D341Med (cell line): ENCODE measurements at places on chromosomes 2 and 18.
A peak's percentile ranks its signal among the peaks of the same experiment; 100 is the strongest.

GRCh38 chr2:164008752-164009151, 272.9 kb upstream of the FIGN start:
- DNase-seq, result no peak

DNA sequence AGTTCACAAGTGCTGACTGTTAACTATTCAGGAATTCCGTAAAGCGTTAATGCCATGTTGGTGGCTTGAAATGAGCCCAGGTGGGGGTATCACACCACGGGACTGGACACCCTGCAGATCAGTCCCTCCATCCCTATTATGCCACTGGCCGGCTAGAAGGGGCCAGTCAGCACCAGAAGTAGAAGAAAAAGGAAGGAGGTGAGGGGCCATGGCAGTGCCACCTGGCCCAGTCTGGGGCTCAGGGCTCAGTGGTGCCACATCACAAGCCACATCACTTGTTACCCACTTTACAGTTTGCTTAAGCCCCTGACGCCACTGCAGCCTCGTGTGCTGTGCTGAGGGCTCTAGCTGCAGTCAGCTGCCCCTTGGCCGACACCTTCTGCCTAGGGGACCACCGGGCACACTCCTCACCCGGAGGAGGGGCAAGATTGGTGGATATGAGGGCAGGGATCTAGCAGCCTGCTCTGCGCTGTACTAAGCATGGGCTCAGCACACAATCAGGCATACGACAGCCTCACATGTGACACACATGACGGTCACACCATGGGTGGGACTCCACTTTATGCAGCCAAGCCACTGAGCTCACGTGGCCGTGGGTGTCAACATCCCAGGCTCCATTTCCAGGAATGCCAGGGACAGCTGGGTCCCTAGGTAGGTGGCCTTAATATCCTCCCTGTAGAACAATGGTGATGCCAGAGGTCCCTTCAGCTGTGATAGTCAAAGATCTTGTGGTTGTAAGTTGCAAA, 3.6 kb downstream of the LIMS2 start:
- DNase-seq, result peak; percentile 7

- DNase-seq, result no peak
Observed at GRCh38 chr2:103743195-103743594, 981.4 kb downstream of the TMEM182 start.

DNA sequence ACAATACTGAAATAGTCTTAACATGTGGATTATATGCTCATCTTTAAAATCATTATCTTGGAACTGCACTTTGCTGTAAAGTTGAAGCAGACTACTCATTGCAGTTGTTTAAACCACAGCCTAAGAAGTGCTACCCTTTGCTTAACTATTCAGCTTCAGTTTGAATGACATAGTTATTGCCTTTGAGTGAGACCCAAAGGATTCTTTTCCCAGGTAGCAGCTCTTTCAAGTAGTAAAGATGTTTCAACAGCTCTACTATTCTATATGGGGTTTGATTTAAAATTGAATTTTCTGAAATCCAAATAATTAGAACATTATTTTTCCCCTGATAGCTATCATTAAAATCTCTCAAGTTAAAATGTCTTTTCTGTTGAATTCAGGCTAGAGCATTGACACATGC, 1.1 kb downstream of the SCG2 start:
- DNase-seq, result no peak

- DNase-seq, result no peak
Observed at GRCh38 chr2:151381266-151381665, 23.9 kb downstream of the TNFAIP6 start.

GRCh38 chr2:176643646-176644045, 374.4 kb downstream of the MTX2 start:
- DNase-seq, result no peak

DNA sequence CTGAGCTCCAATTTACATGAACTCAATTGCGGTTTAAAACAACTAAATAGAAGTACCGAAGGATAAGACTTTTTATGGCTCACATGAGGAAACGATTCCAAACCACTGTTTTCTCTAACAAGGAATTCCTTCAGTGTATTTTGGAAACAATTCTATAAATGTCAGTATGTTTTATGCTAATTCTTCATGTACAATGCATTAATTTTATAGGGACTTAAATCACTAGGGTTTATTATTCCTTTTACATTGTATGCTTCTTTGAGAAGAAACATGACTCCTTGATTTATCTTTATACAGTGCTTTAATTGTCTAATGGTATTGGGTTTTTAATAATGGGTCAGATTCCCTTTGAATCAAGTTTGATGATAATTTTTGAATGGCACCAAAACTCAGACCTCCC, 566.8 kb downstream of the EPHA4 start:
- no peak for DNase-seq

DNA sequence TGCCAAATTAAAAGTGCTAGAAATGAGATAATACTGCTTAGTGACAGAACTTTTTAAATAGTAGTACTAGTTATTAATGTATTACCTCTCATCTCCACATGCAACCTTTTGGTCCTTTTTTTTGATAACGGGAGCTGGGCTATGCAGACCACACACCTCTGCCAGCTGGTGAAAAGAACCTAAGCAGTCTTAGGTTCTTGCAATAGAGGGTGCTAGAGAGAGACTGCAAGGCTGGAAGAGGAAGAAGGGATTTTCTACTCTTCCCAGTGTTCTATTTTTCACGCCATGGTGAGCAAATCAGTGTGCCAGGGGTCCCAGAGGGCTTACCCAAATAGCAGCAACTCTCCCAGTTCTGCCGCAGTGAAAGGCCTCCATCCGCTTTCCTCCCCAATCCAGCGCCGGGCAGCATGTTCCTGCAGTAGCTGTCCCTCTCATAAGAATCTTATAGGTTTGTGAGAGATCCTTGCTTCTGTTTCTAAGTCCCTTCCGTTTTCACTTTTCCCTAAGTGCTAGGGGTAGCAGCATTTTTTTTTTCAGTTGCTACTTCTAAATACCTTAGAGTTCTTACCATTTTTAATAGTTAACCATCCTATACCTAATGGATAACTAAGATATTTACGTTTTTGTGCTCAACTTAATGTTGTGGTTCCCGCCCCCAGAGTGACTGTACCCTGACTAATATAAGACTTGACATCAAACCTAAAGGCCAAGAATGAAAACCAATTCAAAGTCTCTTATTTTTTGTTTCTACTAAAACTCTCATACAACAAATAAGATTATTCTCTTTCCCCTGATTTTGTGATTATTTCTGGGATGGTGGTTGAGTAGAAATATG, 69.4 kb upstream of the UBE2E3 start:
- DNase-seq, result no peak

- DNase-seq, result no peak
Observed at GRCh38 chr2:157404363-157404762, 39.5 kb downstream of the CYTIP start.

GRCh38 chr18:34115409-34116081, 109.2 kb downstream of the NOL4 start:
- no peak for DNase-seq

DNA sequence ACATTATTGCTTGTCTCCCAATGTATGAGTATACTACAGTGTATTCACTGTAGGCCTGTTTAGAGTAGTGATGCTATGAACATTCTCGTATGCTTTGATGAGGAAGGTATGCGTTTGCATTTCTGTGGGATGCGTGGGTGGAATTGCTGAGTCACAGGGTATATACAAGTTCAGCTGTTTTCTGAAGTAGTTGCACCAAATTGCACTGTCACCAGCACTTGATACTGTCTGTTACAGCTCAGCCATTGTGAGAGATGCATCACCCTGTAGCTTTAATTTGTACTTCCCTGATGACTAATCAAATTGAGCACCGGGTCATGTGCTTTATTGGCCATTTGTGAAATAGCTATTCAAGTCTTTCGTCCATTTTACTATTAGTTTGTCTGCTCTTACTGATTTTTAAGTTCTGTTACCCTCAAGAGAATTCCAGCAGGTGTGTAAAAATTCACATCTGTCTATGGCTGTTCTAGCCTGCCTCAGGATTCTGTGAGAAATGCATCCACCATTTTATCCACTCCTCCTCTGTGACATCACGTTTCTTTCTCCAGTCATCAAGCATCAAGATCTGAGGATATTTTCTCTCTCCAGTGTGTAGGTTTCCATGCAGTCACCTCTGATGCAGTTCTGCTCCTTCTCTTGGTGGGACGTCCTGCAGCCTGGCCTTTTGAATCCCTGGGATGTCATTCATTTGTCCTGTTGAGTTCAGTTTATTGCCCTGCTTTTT, 72.5 kb downstream of the DGKD start:
- no peak for DNase-seq

- DNase-seq, result no peak
Observed at GRCh38 chr2:85601771-85602475, 575 bp downstream of the TMEM150A start.

GRCh38 chr2:70301344-70302194, at the start of gene FAM136A:
TSS of gene FAM136A (minus strand) at chr2:70302067. CDS start at chr2:70302011, 56 bp downstream.
- peak; percentile 93 for DNase-seq

DNA sequence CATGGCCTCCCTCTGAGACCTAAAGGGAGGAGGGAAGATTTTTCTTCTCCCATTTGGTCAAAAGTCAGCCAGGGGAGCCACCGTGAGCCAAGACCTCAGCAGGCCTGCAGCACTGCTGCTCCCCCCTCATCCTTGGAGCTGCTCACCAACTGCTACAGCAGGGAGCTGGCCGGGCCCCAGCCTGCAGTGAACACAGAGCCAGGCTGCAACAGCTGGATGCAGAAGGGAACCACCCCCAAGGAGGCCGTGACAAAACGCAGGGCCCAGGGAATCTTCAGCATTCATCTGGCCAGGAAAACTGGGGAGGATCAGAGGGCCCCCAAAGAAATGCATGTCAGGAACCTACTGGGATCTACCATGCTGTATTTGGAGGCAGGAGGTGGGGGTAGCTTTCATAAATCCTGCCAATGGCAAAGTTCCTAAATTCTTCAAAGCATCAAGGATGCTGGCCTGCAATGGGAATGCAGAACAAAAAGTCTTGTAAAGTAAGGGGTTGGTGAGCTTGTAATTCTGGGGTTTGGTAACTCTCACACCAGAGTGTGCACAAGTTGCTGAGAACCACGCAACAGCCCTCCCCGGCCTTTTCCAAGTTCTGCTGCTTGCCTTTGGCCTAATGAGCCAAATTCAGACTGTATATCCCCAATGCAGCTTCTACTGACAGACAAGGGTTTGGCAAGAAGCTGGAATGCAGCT, 61.0 kb downstream of the CACNB4 start:
- no peak for DNase-seq

- DNase-seq, result no peak
Observed at GRCh38 chr2:134636714-134637113, 82.1 kb downstream of the TMEM163 start.

DNA sequence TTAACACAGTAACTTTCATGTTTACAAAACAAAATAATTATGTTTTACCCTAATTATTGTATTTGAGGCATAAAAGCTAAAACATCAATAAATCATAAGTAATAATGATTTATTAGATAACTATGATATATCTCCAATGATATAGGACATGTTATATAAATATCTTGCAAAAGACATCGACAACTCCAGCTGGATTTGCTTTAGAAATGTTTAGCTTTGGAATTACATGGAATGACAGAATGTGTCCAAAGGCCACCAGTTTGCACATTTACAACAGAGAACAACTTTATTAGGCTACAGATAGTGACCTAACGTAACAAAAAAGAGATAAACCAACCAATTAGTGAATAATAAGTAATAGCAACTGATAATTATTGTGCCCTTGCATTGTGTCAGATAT, 475.7 kb downstream of the DCC start:
- no peak for DNase-seq

- no peak for DNase-seq
Observed at GRCh38 chr2:101699755-101700461, 2.4 kb downstream of the MAP4K4 start.

- DNase-seq, result no peak
Observed at GRCh38 chr2:48694149-48694548, 61.4 kb downstream of the LHCGR start.

DNA sequence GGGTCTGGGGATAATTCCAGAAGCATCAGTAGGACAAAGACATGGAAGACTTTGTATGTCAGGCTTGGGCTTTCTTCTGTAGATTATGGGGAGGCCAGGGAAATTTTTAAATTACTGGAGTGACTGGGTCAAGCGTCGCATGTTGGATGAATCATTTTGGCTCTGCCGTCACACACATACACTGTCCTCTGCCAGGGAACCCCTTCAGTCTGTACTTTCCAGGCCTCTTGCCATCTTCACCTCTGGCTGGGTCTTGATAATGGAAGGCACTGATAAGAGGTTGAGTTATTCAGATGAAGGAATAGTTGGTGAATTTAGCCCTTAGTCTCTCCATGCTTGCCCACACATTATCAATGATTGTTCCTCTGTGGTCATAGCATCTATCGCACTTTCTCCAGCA, 895.1 kb upstream of the CELF4 start:
- DNase-seq, result no peak

GRCh38 chr2:160062292-160063005, at the start of gene PLA2R1:
TSS of gene PLA2R1 (minus strand) at chr2:160062615. CDS start at chr2:160062403, 212 bp downstream.
- DNase-seq, result peak; percentile 54

DNA sequence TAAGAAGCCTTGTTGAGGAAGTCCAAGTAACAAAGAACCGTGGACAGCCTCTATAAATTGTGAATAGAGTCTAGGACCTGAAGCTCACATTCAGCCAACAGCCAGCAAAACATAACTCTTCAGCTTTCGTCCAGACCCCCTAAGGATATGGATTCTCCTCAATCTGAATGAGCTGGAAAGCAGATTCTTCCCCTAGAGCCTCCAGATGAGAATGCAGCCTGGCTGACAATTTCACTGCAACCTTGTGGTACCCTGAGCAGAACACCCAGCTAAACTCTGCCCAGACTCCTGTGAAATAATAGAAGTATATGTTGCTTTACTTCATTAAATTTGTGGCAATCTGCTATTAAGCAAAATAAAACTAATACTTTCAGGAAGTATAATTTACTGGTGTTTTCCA, 483.5 kb upstream of the SLC8A1 start:
- DNase-seq, result no peak

GRCh38 chr18:13625355-13625754, 101.0 kb downstream of the FAM210A start:
- DNase-seq, result no peak

DNA sequence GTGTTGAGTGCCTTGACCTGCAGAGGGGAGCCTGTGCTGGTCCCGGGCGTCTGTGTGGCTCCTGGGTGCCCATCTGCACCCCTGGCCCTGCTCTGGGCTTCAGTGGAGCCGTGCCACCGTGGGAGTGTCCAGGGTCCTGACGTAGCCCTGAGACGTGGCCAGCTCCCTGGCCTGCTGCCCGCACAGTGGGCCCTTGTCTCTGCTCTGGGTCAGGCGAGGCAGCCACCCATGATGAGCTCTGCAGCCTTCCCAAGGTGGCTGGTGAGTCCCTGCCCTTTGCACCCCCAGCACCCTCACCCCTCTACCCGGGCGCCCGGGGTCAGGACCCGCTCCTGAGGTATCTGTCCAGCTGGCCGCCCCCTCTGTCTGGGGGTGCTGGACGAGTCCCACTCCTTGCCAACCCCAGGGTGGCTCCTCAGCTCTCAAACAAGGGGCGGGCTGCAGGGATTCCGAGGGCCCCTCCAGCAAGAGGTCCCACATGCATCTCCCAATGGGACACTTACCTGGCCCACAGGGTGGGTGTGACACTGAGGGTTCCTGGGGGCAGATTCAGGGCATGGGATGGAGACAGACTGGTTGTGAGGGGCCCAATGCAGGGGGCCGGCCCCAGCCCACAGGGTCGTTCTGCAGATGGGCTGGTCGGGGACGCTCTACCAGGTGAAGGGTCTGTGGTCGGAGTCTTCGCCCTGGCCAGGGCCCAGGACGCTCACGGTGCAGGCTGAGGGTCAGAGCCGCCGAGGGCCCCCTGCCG, 2.4 kb downstream of the NEU4 start:
- DNase-seq, result peak; percentile 25
